ENCODE measurements at places on chromosomes 1 and 21.

DNA sequence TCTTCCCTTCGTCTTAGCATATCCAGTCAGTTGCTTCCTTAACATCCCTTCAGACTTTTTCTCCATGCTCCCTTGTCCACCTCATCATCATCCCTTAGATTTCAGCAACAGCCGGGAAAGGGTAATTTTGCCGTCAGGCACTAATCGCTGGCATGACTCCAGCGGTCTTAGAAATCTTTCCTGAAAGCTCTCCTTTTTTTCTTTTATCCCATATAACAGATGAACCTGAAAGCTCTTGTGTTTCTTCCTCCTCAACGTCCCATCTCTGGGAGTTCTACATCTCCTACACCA is 10.4 kb upstream of the BOLA1 start:
- DNase-seq: no peak

DNA sequence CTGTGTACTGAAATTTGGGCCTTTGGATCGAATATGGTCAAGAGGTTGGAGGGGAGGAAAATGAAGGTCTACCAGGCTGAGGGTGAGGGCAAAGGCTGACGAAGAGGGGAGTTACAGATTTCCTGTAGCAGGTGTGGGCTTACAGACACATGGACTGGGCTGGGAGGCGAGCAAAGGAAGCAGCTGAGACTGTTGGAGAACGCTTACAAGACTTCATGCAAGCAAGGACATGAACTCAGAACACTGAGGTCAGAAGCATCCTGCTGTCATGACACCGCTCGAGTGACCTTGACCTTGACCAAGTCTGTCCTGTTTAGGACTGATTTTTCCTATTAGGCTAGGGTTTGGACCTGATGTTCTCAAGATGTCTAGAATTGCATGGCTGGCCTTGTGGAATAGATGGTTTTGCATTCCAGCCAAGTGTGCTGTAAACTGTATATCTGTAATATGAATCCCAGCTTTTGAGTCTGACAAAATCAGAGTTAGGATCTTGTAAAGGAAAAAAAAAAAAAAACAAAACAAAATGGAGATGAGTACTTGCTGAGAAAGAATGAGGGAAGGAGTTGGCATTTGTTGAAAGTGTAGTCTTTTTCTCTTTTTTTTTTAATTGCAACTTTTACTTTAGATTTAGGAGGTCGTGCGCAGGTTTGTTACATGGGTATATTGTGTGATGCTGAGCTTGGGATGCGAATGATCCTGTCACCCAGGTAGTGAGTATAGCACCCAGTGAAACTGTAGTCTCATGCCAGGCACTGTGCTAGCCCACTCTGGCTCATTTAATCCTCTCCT is 5.8 kb downstream of the ELF3 start:
- no peak for DNase-seq

- no peak for DNase-seq
Observed at GRCh38 chr1:16128338-16128741, 27.5 kb downstream of the EPHA2 start.

- DNase-seq: no peak
Observed at GRCh38 chr1:228999446-229000170, 264.3 kb downstream of the RHOU start.

GRCh38 chr1:224137518-224137917 is 23.6 kb downstream of the FBXO28 start:
- DNase-seq: no peak

GRCh38 chr1:181556631-181557030 is 73.3 kb downstream of the CACNA1E start:
- DNase-seq: no peak

- no peak for DNase-seq
Observed at GRCh38 chr1:99292886-99293285, 28.6 kb downstream of the PLPPR4 start.

GRCh38 chr21:23394458-23394857 is 2212.8 kb downstream of the MRPL39 start:
- DNase-seq: no peak

DNA sequence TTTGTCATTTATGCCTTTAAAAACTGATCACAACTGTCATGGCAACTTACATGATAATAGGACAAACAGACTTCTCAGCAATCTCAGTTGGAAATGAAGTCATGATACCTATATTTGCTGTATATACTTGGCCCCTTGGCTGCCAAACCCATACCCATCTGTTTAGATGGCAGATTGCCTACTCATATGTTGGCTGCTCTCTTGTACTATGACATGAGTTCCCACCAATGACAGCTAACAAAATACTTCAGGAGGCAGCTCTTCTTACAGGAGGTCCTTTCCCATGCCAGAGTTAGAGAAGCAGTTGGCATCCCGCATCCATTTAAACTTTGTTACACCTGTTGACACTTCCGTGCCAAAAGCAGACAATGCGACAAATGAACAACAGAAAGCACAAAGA is 603.1 kb upstream of the ADGRL2 start:
- DNase-seq: no peak

GRCh38 chr1:92711473-92712165 is 73.3 kb downstream of the EVI5 start:
- DNase-seq: no peak

DNA sequence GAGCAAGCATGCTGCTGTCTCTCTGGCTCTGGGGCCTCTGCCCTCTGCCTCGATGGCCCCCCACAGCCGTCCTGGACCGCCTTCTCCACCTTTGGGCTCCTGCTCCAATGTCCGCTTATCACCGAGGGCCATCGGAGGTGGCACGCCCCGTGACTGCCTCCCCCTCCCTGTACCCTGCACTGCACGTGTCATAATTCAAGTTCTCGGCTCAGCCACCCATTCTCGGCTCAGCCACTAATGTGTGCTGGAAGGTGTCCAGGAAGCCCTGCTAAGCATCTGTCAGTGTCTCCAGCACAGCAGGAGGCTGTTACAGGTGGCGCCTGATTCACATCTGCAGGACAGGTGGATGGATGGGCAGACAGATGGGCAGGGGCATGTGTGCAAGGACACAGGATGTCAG is 45.5 kb downstream of the TP73 start:
- DNase-seq: no peak

DNA sequence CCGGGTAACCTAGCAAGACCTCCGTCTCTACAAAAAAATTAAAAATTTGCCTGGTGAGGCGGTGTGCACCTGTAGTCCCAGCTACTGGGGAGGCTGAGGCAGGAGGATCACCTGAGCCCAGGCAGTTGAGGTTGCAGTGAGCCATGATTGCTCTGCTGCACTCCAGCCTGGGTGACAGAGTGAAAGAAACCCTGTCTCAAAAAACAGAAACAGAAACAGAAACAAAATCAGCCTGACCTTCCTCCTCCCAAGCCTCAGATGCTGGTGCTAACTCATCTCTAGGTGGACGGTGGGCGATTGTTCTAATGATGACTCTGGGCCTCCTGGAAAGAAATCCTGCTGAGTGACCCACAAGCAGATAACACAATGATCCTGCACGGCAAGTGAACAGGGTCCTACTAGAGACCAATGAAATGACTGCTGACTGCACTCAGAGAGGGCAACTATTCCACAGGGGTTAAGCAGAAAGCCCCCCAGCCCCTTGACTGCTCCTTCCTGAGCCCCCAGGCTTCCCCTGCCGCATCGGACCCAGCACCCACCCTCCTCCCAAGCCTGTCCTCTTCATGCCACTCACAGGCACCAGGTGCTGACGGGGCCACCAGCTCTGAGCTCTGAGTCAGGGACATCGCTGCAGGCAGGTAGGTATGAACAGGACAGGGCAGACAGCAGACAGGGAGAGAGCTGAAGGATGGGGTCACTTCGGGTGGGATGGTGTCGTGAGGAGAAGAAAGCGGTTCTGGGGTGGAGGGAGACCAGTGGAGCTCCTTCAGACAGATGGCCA is 27.8 kb upstream of the LRRC38 start:
- DNase-seq: no peak

DNA sequence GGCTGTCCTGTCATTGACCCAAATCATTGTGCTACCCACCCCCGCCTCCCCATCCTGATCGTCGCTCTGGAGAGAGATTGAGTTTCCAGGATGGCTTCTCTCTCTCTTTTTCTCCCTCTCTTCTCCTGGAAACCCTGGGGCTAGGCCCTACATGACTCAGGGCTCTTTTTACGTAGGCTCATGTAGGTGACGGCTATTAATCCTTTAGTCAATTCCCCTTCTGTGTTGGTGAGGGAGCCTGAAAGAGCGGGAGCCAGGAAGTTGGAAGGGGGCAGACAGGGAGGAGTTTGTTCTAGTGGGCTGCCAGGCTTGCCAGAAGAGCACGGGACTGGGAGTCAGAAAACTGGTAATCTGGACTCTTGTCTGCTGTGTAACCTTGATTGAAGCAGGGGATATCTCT is 9.7 kb downstream of the ATP2B4 start:
- no peak for DNase-seq

DNA sequence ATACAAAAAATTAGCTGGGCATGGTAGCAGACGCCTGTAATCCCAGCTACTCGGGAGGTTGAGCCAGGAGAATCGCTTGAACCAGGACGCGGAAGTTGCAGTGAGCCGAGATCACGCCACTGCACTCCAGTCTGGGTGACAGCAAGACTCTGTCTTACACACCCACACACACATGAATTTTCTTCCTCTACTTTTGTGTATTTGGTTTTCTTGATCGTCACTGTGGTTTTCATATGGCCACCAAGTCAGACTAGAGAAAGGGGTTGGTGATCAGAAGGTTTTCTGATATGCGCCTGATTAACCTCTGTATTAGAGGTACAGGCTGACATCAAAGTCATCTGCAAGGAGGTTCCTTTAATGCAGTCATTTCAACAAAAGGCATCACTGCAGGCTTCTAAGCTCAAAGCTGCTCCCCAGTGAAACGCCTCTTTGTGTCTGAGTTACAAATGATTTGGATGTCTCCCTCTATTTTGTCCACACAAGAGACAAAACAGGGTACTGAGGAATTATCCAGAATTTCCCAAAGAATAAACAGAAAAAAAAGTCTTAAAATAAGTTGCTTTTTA is 11.1 kb downstream of the SH2D1B start:
- DNase-seq: no peak

GRCh38 chr1:221521686-221522085 is 220.2 kb downstream of the DUSP10 start:
- no peak for DNase-seq

DNA sequence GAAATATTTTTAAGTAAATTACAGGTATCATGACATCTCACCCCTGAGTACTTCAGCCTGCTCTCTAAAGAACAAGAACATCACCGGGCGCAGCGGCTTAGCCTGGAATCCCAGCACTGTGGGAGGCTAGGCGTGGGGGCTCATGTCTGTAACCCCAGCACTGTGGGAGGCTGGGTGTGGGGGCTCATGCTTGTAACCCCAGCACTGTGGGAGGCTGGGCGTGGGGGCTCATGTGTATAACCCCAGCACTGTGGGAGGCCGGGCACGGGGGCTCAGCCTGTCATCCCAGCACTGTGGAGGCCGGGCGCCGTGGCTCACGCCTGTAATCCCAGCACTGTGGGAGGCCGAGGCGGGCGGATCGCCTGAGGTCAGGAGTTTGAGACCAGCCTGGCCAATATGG is 7.7 kb upstream of the CDK11B start:
- no peak for DNase-seq

DNA sequence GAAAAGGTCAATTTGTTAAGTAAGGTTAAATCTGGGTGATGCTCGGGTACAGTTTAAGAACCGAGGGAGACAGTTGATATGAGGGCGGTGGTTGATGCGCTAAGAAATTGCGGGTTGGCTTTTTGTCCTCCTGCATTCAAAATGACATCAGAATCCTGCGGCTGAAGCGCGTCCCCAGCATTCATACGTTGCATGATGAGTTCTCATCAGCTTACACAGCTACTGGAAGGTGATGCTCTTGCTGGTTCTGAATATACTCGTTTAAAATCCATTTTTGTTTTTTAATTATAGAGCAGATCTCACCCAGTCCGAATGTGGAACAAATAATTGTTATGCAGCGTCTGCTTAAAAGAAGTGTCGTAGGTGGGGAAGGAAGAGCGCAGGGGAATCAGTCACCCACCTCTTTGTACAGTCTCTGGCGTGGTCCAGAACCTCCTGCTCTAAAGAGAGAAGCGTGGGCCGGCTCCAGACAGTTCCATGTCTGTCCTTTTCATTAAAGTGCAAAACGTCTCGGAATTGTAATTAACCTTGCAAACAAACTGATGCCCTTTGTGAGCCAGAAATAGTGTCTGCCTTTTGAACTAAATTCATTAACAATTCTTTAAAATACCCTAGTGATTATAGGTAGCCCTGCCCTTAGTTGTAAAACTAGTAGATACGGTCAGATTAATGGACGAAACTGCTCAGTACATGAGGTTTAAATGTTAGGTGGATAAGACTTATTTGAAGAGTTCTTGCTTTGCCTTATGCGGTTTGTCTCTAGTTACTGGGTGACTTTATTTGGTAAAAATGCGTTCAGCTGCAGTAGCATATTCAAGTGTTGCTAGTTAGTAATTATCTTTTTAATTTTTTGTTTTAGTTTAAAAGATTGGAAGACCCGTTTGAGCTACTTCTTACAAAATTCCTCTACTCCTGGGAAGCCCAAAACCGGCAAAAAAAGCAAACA is 741 bp downstream of the RGS2 start:
- peak; percentile 32 for DNase-seq

DNA sequence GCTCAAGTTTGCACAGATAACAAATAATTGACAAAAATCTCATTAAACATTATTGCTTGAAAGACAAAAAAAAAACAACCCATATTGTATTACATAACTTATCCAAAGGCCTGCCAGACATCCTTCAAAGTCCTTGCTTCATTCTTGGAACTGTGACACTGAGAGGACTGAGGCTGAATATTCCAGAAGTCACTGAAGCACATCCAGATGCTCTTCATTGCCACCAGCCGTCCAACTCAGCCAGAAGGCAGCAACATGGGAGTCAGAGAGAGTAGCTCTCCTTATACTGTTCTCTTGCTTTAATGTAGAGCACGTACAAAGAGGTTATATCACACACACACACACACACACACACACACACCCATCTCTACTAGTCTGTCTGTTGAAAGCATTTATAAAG is 755.0 kb downstream of the LTN1 start:
- DNase-seq: no peak

DNA sequence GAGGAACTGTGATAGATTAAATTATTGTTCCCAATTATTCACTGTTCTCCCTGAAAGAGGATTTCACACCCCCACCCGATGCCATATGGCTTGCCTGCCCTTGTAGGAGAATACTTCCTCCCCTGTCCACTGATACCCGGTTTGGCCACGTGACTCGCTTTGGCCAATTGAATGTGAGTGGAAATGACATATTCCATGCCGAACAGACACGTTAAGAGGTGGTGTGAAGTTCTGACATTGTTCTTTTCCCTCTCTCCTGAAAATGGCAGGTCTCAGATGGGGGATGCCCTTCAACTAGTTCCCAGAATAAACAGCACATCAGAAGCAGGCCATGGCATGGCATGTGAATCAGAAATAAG is 5.3 kb downstream of the STUM start:
- no peak for DNase-seq

DNA sequence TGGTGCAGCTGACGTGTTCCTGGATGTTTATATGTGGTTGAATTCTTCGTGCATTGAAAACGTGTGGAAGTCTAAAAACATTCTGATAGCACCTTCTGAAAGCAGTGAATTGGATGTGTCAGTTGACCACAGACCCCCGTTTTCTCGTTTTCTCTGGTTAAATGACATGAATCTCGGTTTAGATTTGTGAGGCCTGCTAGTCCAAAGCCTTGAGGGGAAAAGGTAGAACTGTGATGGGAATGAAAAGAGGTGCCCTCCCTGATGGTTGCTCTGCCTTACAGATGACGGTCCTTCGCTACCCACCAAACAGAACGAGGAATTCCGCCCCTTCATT is 8.9 kb downstream of the RER1 start:
- DNase-seq: no peak

- DNase-seq: no peak
Observed at GRCh38 chr1:88655685-88656299, 28.3 kb upstream of the PKN2 start.

GRCh38 chr1:238964631-238965030 is 421.7 kb upstream of the CHRM3 start:
- DNase-seq: no peak
